ENCODE measurements at places on chromosomes 3 and 15.

- no peak for DNase-seq
Observed at GRCh38 chr15:41048852-41049251, 67.2 kb downstream of the INO80 start.

GRCh38 chr3:42020684-42021307 lies 58.9 kb upstream of the ULK4 start:
- no peak for DNase-seq

GRCh38 chr3:37599779-37600178 lies 261.9 kb upstream of the CTDSPL start:
- DNase-seq, result no peak

DNA sequence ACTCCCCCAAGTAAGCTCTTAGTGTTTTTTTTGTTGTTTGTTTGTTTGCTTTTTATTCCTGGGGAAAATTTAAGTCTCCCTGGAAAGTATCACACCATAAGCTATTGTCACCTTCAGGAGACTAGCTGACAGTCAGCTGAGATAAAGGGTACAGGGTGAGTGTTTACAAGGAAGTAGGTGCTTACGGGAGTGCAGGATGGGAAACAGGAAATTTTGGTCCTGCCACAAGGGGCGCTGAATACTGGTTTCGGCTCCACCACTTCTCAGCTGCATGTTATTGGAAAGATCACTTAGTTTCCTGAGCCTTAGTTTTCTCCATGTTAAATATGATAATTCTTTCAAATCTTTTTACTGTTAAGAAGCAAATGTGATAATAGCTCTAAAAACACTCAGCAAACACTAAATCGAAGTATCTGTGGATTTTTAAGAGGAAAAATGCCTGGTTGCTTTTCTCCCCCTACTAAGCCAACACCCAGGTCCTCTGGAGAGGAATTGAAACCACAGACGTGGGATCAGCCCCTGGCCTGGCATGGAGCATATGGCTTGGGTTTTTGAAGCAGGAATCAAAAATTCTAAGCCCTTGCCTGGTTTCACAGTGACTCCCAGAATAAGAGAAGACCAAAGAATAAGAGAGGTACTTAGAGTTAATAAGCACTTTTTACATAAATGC lies 90.7 kb downstream of the SCN11A start:
- peak; percentile 3 for DNase-seq

GRCh38 chr3:123310186-123310585 lies 108.4 kb downstream of the SEC22A start:
- DNase-seq, result no peak

- no peak for DNase-seq
Observed at GRCh38 chr3:25493246-25493645, 65.2 kb downstream of the RARB start.

- DNase-seq, result no peak
Observed at GRCh38 chr15:93040288-93041158, 48.5 kb downstream of the RGMA start.

- no peak for DNase-seq
Observed at GRCh38 chr3:25257026-25257425, 171.0 kb upstream of the RARB start.

DNA sequence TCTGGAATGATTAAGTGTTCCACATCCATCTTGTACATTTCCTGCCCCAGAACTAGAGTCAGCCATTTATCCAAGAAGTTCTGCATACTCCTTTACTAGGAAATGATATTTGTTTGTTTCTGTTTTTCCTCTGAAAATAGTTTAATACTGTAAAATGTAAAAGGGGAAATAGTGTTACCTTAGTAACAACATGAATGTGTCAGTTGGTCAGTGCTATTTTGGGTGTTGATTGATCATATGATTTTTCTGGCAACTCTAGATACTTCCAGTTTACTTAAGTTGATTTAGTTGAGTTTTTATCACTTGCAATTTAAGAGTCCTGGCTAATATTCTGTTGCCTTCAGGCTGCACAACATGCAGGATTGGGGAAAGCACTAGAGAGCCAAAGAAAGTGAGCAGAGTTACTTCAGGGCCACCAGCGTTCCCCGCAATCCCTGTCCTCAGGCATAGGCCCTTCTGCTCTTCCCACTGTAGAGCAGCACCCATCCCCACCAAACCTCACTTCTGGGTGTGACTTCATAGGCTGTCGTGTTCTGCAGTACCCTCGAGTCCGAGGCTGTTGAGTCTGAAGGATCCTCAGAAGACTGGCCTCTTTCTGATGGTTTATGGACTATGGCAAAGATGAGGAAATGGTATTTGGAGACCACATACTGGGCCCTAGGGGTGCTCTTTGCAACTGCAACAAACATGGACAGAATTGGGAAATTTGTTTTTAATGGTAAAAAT lies 69.0 kb downstream of the CHD2 start:
- DNase-seq, result no peak

DNA sequence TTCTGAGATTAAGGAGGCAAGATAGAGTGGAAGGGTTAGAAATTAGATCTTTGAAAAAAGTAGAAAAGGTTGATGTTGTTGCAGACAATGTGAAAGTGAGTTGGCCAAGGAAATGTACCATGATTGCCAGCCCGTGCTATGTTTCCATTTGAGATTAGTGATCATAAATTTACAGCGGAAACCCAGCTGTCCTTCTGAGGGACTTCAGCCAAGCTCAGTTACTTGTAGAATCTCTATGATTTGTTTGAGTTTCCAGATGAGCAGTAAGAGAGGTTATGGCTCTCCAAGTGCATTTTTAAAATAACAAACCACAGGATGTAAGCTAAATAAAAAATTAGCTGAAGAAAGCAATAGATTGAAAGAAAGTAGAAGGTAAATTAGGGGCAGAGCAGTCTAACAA lies 54.2 kb upstream of the RBMS3 start:
- DNase-seq, result no peak

GRCh38 chr15:48628832-48629231 lies 16.7 kb downstream of the FBN1 start:
- no peak for DNase-seq

DNA sequence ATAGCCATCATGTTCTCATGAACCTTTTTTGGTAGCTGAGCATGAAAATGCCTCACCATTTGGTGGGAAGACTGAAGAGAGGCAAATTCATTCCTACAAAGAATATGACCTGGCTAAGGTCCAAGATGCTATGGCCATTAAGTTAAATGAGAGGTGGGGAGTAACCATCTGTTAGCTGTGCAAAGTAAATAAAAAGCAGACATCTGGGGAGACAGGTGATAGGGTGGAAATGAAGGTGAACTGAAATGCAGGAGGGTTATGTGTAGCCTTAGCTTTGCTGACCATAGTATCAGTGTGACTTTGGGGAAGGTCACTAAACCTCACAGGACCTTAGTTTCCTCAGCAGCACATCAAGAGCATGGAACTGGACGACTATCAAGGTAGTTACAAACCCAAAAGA lies 111.0 kb upstream of the STRIT1 start:
- no peak for DNase-seq

- DNase-seq, result no peak
Observed at GRCh38 chr3:100209948-100210771, 50.6 kb upstream of the TBC1D23 start.

- no peak for DNase-seq
Observed at GRCh38 chr15:88193415-88193814, 63.1 kb downstream of the NTRK3 start.

- DNase-seq, result no peak
Observed at GRCh38 chr15:60006873-60007272, 2.8 kb downstream of the FOXB1 start.

GRCh38 chr3:119609301-119609700 lies 11.6 kb downstream of the PLA1A start:
- no peak for DNase-seq
